SK-N-SH treated with all-trans-retinoic acid at 6 μM for 48 hours (cell line): ENCODE measurements at places on chromosomes 7 and 10.

- ATAC-seq = no peak
These were observed 164.9 kb downstream of the PARD3 start for GRCh38 chr10:34650156-34650555.

- no peak for ATAC-seq
These were observed 248.1 kb upstream of the HPS1 start for GRCh38 chr10:98694883-98695282.

- ATAC-seq = no peak
These were observed 146.5 kb downstream of the PHF14 start for GRCh38 chr7:11120068-11120664.

GRCh38 chr10:23834091-23834490 lies 374.8 kb upstream of the KIAA1217 start:
- no peak for ATAC-seq

DNA sequence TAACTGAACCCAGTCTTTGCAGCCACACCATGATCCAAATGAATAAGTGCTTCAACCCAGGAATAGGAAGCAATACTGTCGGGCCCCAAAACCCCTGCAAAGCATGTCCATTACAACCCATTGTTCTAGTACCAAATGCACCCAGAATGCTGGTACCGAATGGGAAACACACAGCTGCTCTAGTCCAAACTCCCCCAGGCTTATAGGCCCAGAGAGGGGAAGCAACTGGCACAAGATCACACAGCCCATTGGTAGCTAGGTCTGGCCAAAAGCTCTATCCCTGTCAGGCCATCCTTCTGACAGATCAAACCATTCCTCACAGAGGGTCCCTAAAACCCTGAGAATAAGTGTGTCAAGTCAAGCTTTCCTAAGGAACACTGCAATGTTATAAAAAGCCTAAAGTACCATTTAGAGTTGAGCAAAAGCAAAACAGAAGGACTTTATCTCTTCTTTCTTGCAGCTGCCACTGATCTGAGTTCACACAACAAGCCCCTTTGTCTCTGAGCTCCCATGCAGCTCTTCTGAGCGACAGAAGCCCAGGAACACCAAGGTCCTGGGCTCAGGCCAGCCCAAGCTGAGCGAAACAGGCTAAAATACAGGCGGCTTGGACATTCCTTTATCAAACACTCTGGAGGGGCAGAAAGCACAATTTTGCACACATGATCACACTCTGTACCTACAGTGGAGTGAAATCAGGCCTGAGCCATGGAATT lies 116.7 kb downstream of the SGMS1 start:
- no peak for ATAC-seq

GRCh38 chr7:111654343-111654742 lies 92.1 kb upstream of the IMMP2L start:
- ATAC-seq = no peak

DNA sequence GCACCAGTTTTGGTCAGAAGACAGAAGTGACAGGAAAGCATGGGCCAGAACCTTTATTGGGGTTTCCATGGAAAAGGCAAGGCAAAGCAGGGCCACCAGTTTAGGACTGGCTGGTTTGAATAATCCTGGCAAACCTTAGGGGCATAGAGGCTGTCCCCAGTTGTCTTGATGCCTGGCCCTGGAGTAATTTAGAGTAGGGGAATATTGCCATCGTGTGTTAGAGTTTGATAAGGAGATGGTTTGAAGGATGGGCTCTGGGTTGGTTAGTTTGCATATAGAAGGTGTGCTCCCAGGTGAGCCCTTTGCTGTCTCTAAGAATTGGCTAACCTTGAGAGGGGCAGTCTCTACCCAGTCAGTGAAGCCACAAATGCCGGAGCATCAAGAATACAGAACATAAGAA lies 79.6 kb downstream of the ZNF777 start:
- no peak for ATAC-seq

DNA sequence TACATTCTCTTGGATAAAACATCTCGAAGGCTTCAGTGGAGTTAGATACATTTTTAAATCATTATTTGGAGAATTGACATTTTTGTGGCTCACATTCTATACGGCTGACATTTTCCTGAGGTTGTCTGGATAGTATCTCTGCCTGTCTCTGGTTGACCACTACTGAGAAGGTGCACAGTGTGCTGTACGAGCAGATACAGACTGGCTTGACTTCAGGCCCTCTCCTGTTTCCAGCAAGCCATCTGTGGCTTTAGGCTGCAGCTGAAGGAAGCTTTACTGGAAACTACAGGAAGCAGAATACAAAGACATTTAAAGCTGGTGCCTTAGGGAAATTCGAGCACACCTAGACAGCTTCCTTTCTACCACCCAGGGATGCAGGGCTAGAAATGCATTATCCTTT lies 39.3 kb upstream of the RSU1 start:
- peak; percentile 95 for ATAC-seq

- peak; percentile 31; the same call in 2 of the 3 replicates for ATAC-seq
These were observed 221.7 kb downstream of the PLXNA4 start for GRCh38 chr7:132354527-132354926.

- no peak for ATAC-seq
These were observed 297.5 kb downstream of the GFRA1 start for GRCh38 chr10:115975506-115975905.

DNA sequence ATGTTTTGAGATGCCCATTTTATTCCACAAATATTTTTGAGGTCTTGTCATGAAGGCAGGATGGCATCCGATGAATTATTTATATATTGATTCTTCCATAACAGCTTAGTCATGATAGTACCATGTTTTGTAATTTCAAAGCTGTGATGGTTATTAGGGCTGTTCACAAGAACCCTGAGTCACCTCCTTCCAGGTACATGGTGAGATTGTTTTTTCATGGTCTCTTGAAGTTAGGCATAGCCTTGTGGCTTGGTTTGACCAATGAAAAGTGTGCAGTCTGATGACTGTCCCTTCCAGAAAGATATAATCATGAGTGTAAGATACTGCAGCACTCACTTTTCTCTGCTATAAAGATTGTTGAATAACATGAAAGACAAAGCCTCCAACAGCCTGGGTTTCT lies 274.8 kb downstream of the FGFR2 start:
- no peak for ATAC-seq

- ATAC-seq = no peak
These were observed 16.1 kb upstream of the SEC61G start for GRCh38 chr7:54774785-54775740.

GRCh38 chr10:132336919-132337407 lies 5.0 kb downstream of the LRRC27 start:
- no peak for ATAC-seq

GRCh38 chr10:86952106-86952505 lies 5.3 kb downstream of the MMRN2 start:
- no peak for ATAC-seq
